A549 (cell line): ENCODE measurements at places on chromosomes 11 and 22.
A peak's percentile ranks its signal among the peaks of the same experiment; 100 is the strongest.

DNA sequence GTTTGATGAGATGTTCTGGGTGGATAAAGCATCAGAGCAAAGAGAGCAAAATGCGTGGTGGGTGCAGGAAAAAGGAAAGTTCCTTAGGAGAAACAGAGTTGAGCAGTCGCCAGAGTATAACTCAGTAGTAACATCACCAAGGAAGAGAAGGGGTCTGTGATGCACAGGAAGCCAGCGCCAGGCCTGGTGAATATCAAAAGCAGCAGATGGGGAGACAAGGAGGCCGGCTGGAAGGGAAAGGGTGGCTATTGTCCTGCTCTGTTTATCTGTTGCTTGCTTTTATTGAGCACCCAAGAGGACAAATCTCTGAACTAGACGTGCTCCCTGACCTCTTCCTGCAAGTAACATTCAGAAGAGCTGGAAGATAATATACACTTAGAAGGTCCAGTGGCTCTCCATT lies 52.7 kb upstream of the GRAMD1B start:
- no peak for DNase-seq

DNA sequence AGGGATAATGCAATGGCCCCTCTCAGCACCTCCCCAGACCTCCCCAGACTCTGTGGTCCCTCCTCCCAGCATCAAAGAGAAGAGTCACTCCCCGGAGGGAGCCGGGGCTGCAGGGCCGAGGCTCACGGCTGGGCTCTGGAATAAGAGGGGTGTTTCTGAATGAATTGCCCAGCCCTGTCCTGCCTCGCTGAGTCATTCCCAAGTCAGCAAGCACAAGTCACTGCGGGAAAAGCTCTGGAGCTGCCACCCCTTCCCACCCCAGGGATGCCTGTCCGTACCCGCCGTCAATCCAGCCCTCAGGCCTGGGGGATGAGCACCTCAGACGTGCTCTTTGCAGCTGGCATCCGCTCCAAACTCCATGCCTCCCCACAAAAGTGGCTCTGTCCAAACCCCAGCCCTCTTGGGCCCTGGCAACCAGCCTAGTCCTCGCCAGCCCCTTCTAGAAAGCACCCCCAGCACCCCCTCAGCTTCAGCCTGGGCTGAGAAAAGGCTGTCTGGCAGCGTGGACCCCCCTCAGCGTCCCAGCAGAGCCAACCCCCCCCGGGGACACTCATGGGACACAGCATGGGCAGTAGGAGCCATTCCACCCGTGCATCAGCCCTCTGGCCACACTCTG lies 22.7 kb downstream of the CELSR1 start:
- DNase-seq = peak; percentile 64

GRCh38 chr11:76208438-76209374 lies 2.4 kb upstream of the WNT11 start:
- peak; percentile 83 for DNase-seq

- no peak for DNase-seq
Observed at GRCh38 chr11:95792200-95792599, 1.9 kb downstream of the CEP57 start.

DNA sequence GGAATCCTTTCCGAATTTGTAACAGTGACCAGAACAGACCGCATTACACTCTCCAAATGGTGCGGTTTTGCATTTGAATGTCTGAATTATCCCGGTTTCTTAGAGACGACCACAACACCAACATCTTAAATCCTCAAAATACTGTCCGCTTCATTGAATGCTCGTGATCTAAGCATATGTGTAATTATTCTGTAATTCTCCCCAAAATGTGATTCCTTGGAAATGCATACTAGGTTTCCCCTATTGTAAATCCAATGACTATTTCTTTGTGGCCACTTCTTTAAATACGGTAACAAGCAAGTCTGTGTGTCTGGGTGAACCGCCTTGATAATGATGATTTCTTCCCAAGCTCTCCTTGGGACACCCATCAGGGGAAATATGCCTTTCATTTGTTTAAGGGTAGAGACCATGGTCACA lies 87.3 kb upstream of the DBX1 start:
- DNase-seq = no peak

- DNase-seq = no peak
Observed at GRCh38 chr22:43440104-43440387, 28.2 kb downstream of the MPPED1 start.

DNA sequence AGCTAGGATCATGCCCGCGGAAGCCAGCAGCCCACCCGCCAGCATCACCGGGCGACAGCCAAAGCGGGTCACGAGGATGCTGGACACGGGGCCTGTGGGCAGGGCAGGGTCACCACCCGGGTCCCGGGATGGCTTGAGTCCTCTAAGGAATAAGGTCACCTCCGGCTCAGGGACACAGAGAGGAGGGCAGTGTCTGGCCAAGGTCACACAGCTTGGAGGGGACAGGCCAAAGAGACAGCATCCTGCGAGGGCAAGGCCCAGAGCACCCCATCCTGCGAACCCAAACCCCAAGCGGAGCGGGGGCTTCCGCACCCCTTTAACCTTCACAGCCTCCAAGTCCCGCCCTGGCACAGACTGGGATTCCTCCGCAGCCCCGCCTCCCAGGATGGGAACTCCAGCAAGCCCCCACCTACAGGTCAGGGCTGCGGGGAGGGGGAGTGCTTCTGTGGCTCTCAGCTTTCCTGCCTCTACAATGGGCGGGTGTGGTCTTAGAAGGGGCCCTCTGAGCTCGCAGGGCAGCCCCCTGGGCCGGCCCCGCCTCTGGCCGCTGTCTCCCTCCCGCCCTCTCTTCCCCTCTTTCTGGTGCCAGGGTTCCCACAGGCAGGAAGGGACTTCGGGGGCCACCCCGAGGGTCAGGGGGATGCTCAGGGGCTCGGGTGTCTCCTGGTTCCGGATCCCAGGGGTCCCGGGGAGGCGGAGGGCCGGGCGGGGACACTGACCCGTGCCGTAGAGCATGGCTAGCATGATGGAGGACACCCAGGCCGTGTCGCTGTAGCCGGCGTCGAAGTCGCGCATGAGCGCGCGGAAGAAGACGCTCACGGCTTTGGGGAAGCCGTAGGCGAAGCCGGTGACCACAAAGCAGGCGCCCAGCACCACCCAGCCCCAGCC lies 1.8 kb downstream of the SLC16A8 start:
- DNase-seq = no peak

- DNase-seq = no peak
Observed at GRCh38 chr22:17655289-17655688, 16.7 kb downstream of the BCL2L13 start.

DNA sequence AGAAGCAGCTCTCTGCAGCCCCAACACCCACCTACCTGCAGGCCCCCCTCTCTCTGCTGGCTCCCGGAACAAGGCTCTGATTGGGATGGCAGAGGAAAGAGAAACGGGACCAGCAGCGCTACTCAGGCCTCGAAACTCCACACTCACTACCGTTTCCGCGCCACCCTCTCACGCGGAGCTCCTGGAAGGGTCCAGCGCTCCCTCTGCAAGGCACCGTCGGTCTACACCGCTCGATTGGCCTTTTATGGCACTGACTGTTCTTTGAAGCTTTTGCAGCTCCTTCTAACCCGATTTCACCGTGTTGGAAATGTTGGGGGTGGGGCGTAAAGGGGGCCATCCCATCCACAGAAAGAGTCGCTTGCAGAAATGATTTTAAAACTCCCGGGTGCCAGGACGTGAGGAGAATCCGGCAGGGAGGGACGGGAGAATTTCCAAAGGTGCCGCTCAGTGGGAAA lies 323 bp upstream of the PANX1 start:
- no peak for DNase-seq

- no peak for DNase-seq
Observed at GRCh38 chr11:127925475-127925874, 661.9 kb downstream of the ETS1 start.

GRCh38 chr11:116409238-116409637 lies 363.5 kb downstream of the BUD13 start:
- no peak for DNase-seq

- no peak for DNase-seq
Observed at GRCh38 chr11:62857541-62857982, 18.2 kb upstream of the WDR74 start.

GRCh38 chr11:123659311-123659710 lies 4.9 kb upstream of the SCN3B start:
- no peak for DNase-seq

DNA sequence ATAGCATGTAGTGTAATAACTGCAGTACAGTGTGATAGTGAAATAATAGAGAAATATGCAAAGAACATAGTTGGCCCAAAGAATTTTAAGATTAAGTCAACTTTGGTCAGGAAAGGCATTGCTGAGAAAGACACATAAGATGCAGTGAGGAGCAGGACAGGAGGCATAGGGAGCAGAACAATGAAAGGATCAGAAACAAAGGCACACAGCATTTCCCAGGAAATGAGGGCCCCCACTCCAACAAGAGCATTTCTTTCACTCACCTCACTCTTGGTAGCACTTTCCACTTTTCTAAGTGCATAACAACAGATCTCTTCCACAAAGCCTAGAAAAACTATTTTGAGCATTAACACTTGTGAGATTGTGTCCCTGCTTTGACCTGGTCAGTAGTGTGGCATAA lies 238.4 kb upstream of the FAT3 start:
- DNase-seq = no peak

GRCh38 chr22:38352436-38352835 lies 35.2 kb upstream of the CSNK1E start:
- no peak for DNase-seq

DNA sequence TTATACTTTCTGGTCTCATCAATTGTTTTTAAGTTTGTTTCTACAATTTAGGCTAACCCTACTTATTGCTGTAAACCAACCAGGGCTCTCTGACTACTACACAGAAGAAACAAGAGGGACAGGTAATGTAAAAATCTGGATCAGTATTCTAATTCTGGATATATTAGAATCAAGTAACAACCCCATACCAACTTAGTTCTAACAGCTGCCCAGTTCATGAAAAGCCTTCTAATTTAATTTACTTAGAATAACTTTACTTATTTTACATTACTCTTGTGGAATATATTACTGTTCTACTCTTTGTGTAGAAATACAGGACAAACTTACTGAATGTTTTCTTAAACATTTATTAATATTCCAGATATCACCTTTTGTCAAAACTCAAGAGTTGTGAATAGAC lies 45.5 kb upstream of the DBX1 start:
- DNase-seq = no peak

DNA sequence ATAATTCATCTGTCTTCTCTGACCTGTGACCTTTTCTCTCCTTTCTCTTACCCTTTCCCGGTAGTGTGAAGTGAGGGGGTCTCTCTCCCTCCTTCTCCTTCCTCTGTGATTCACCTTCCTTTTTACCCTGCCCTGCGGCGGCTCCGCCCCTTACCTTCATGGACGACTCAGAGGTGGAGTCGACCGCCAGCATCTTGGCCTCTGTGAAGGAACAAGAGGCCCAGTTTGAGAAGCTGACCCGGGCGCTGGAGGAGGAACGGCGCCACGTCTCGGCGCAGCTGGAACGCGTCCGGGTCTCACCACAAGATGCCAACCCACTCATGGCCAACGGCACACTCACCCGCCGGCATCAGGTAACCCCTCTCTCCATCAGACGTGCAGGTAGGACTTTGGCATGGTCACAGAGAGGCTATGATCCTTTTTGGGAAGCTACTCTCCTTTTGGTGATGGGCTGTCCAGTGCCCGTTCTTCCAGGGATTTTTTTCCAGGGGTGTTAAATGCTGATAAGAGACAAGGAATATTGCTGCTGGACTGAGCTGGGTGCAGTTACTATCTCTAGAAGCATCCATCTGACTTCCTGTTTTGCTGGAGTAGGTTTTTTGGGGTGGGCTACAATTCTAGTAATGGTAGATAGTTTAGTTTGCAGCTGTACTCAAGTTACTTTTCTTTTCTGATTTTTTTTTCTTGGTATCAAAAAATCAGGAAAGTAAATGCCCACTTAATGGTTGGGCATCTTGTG lies 29.9 kb downstream of the CTNND1 start:
- DNase-seq = no peak

GRCh38 chr11:65219930-65220213 lies 38.1 kb downstream of the CAPN1 start:
- no peak for DNase-seq

GRCh38 chr11:121741761-121742361 lies 289.1 kb upstream of the SORL1-AS1 start:
- DNase-seq = no peak

DNA sequence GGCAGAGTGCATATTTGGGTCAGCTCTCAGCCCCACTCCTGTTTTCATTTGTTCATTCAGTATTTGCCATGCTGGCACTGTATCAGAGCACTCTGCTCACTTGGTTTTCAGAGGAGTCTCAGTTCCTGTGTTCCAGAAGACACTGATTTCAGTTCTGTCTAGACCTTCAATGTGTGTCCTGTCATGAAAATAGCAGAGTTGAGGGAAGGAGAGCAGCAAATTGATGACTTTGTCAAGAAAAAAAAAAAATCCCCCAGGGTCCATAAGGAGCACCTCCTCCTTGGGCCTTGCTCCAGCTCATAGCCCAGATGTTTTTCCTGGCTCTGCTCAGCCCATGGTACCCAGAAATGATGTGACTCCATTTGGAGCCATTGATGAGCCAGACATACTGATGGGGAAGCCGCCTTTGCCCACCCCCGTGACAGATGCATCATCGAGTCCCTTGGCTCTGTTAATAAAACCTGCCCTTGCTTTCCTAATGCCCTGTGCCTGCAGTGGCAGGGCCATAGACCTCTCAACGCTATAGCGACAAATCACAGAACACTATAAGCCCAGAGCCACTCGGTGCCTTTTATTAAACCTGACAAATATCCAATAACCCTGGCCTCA lies 107.0 kb downstream of the PKNOX2 start:
- DNase-seq = no peak

- DNase-seq = no peak
Observed at GRCh38 chr11:48008951-48009270, 28.6 kb downstream of the PTPRJ start.
